ENCODE measurements at places on chromosomes 6 and 20.

GRCh38 chr6:72950114-72950860, 275.0 kb downstream of the KHDC1L start:
- DNase-seq = peak; percentile 89

- DNase-seq = no peak
Measured at GRCh38 chr6:112030206-112030960, 23.5 kb upstream of the CCN6 start.

GRCh38 chr6:49698478-49698877, 14.9 kb downstream of the CRISP2 start:
- DNase-seq = no peak

DNA sequence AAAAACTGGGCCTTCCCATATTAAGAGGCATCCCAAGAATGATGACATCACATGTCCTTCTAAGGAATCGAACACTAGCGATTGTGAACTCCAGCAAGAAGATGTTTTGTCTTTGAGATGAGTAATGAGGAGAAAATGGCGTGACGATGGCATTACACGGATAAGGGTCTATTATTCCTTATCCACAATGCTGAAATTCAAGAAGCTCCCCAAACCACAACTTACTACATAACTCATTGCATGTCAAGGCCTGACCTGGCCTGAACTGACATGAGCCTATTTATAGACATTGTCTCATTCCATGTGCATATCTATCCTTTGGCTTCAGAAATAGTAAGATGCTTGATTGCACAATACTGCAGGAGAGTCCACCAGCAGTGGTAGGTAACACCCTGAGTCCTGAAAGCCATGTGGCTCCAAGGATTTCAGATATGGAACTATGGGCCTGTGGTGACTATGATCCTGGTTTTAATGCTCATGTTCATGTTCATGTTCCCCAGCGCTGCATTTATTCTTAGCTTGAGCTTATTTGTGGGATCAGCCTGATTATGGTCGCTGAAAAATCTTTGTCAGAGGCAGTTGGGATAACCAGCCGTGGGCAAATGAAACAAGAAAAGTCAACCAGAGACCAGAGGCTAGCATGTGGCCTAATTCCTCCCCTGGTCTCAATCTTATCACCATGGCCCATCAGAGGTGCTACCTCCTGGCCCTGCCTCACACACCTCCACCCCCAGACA, 183.2 kb upstream of the JARID2 start:
- peak; percentile 99 for DNase-seq

- DNase-seq = no peak
Measured at GRCh38 chr20:49575551-49576060, 7.7 kb upstream of the PTGIS start.

DNA sequence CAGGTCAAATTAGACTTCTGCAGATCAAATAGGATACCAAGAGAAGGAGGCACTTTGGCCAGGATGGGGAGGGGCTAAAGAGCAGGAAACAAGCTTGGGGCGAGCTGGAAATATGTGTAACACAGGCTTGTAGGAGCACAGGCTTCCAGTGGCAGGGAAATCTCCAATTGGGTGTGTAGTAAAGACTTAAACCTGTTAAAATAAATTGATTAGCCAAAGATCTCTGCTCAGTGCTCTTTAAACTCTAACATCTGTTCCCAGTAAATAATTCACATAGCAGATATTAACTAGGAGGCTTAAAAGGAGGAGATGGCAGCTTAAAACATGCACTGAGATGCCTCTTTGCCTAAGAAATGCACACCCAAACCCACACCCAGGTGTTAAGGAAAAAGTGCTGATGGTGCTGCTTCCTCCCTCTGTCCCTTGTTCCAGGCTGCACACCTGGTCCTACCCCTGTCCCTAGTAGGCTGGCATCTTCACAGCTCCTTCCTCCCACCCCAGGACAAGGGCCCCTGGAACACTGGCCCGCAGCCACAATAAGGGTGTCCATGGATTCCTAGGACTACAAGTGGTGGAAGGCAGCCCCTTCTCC, 93.5 kb upstream of the MLN start:
- no peak for DNase-seq

- DNase-seq = no peak
Measured at GRCh38 chr6:42159431-42160024, 13.6 kb upstream of the GUCA1A start.

DNA sequence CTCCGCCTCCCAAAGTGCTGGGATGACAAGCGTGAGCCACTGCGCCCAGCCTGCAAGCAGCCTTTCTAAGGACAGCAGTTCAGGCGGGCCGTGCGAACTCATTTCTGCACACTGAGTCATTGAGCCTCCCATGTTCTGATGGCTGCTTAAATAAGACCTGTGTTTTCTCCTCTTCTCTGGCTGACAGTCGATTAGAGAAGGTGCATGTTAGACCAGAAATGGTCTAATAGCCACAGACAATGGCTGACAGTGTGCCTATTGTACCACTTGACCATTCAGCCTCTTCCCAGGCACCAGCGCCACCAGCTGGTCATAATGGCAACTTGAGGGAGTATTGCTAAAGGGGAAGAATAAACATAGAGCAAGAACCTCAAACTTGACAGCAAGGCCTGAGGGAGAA, 6.2 kb downstream of the CST11 start:
- peak; percentile 21 for DNase-seq

- no peak for DNase-seq
Measured at GRCh38 chr6:140321891-140322290, 947.4 kb upstream of the CITED2 start.

DNA sequence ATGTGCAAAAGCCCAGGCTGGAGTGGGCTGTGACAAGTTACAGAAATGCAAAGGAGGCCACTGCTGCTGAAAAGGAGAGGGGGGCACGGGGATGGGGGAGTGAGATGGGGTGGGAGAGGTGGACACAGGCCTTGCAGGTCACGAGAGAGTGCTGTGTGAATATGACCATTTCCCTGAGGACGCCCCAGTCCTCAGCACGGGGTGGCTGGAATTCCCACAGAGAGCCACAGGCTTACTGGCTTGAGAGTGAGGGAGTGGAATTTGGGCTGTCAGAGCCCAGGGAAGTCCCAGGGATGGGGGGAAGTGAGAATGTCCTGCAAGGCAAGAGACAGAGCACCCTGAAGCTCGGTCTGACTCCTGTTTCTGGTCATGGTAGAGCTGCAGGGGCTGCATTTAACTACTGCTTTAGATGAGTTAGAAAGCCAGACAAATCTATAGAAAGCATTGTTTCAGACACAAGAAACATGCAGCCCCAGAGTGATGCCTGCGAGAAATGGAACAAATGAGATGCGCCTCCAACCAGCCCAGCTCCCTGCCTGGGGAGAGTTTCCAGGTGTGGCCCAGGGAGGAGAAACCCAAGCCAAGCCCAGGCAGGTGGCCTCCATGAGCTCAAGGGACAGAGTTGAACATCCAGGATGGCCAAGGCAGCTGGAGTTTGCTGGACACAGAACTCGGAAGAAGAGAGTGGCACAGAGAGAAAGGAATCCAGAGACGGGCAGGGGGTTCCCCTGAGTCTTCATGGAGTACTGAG, 30.5 kb downstream of the NPEPL1 start:
- DNase-seq = no peak

DNA sequence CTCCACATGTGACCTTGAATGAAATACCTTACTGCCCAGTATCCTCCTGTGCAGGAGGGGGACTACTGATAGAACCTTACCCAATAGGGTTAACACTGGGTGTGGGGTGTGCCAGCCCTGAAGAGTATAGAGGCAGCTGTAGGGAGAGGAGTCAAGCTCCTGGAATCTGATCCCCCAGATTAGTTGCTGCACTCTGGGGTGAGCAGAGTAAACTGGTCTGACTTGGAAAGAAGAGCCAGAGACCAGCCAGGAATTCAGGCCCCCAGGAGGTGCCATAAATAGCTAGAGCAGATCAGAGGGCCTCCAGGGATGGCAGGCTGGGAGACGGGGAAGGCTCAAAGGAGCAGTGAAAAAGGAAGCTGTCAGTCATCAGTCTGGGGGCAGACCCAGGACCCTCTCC, 3.5 kb upstream of the APOBEC2 start:
- no peak for DNase-seq

DNA sequence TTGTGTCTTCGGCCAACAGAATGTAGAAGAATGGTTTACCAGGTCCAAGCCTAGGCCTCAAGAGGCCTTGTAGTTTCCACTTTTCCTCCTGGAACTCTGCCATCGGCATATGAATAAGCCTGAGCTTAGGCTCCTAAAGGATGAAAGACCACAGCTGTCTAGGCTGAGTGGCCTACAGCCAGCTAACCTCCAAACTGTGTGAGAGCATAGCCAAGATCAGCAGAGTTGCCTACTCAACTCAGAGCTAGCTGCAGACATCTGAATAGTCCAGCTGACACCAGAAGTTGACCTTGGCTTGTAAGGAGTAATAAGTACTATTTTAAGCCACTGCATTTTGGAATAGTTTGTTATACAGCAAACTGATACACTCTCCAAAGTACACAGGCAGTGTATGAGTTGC, 52.6 kb upstream of the SMIM29 start:
- peak; percentile 94 for DNase-seq

- no peak for DNase-seq
Measured at GRCh38 chr6:44650495-44650894, 263.0 kb downstream of the CDC5L start.

DNA sequence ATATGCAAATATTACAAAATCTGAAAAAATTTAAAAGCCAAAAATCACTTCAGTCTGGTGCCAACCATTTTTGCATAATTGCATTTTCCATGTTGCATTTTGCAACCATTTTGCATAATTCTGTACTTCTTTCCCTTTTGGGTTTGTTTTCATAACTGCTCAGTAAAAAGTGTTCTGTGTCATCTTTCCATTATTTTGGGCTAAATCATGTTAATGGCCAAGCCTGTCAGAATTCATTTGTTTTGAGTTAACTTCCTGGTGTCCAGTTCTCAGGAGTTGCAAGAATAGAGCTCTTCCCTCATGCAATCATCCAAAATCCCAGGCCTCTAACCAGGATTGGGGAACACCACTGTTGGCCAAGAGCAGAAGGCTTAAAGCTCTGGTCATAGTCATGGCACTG, 133.6 kb downstream of the MTHFD1L start:
- no peak for DNase-seq

DNA sequence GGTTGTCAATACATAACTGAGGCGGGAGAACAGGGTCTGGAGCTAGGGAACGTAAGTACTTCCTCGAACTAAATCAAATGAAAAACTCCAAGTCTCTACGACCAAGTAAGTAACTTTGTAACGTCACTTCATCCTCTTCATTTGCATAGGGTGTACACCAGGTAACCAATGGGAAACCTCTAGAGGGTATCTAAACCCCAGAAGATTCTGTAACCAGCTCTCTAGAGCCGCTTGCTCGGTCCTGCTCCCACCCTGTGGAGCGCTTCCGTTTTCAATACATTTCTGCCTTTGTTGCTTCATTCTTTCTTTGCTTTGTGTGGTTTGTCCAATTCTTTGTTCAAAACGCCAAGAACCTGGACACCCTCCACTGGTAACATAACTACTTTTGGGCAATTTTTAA, 133.5 kb upstream of the TMEM170B start:
- no peak for DNase-seq

DNA sequence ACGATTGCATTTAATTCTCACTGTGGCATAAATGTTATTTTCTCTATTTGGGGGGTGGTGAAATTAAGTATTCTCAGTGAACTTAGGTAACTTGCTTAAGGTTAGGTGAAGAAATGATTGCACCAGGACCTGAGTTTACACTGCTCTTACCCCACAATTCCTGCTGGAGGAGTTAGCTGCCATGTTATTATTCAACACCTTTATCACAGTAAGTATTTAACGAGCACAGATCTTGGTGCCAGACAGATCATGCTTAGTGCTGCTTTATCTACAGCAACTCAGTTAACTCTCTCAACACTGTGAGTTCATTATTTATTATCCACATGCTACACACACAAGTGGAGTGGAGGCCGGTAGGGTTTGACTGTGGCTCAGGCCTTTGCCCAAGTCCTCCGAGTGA, 249.7 kb downstream of the TMEM242 start:
- no peak for DNase-seq

GRCh38 chr6:22827760-22828159, 258.4 kb downstream of the HDGFL1 start:
- peak; percentile 28 for DNase-seq

DNA sequence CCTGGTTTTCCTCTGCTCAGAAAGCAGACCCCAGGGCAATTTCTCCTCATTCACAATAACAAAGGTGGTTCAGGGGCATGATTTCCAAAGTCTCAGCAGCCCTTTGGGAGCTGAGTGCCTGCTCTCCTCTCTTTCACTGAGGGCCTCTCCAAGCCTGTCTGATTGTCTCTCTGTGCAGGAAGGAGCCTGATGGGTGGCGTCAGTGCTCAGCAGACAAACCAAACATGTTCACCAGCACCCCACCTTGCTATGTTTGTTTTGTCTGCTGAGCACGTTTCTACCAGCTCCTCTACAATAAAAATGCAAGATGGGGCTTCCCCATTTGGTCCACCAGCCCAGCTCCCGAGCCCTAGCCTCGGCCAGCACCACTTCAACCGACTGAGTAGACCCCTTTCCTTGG, 25.4 kb upstream of the TCP11 start:
- DNase-seq = no peak
